ENCODE measurements at places on chromosomes 3 and 15.

DNA sequence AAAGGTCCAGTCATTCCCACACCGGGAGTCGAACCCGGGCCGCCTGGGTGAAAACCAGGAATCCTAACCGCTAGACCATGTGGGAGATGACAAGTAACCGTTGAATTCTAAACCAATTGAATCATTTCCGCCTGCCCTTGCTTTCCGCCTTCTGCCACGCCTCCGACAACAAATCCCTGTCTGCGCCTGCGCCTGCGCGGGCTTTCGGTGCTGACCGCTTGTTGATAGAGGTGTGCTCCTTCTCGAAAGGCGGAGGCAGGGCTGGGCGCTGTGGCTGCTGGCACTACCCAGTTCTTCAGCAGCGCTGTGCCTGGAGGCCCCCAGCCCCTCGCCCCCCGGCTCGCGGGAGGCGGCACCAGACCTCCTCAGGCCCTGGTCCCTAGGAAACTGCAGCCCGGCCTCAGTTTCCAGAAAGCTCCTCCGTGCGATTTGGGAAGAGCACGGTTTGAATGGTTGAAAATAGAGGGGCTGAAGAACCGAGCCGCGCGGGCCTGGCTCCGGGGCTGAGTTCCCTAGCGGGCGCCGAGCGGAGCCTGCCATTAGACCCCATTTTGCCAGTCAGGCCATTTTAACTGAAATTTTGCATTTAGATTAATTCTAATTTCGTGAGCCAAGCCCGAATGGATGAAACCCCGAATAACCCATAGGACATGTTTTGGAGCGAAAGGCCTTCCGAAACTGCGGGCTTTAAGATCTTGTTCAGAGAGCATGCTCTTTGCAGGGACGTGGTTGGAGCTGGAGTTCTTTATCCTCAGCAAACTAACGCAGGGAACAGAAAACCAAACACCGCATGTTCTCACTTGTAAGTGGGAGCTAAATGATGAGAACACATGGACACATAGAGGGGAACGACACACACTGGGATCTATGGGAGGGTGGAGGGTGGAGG is 219.3 kb upstream of the ATP10A start:
- peak; percentile 82 for DNase-seq

DNA sequence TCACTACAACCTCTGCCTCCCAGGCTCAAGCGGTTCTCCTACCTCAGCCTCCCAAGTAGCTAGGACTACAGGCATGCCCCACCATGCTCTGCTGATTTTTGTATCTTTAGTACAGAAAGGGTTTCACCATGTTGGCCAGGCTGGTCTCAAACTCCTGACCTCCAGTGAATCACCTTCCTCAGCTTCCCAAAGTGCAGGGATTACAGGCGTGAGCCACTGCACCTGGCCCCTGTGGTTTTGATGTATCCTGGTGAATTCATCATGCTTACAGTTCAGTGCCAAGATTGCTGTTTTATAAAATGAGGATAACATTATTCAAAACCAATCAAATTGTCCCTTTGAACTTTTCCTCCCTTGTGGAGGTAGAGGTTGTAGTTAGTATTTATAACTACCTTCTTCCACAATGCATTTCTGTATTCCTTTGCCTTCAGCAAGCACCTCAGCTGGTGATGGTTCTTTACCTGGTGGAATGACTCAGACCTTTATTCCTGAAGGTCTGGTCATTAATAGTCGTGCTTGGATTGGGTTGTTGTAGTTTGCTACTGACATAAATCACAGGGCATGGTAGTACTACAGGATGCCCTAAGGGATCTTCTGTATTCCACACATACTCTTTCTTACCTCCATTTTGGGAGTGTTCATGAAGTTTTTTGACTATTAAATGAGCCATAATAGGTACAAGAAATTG is 76.9 kb downstream of the UBP1 start:
- no peak for DNase-seq

DNA sequence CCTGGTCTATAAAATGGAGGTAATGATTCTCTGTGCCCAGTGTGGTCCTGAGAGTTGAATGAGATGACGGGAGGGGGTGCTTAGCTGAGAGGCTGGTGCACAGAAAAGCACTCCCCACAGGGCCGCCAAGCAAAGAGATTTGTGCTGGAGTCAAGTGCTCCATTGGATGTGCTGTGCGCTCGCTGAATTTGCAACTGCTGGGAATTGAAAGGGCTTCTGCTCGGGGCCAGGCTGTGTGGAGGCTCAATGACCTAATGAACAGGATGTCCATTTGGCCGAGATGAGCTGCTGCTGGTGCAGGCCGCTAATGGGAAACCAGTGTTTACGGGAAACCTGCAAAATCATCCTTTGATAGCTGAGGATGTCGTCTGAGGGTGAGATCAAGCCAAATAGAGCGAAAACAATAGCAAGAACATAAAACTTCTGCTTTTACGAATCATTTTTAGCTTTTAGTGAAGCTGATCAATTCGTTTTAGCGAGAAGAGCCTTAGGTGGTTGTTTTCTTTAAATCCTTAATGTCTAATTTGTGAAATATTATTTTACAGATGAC is 211.7 kb downstream of the GABRG3 start:
- DNase-seq = no peak

GRCh38 chr3:60906283-60906682 is 345.0 kb downstream of the FHIT start:
- DNase-seq = no peak

DNA sequence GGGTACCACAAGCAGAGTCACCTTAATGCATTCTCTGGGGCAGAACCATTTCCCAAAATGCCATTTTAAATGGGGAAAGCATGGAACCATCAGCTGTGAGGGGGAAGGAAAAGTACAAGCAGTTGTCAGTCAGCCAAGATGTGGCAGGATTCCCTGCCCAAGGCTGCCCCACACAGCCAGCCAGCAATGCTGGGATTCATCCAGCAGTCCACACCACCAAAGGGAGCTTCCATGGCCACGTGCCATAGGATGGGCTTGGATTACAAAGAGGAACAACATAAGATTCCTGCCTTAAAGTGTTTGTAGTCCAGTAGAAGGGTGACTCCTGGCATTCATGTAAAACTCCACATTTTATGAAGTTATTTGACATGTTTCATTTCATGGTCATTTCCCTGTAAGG is 233.3 kb downstream of the SHOX2 start:
- no peak for DNase-seq

DNA sequence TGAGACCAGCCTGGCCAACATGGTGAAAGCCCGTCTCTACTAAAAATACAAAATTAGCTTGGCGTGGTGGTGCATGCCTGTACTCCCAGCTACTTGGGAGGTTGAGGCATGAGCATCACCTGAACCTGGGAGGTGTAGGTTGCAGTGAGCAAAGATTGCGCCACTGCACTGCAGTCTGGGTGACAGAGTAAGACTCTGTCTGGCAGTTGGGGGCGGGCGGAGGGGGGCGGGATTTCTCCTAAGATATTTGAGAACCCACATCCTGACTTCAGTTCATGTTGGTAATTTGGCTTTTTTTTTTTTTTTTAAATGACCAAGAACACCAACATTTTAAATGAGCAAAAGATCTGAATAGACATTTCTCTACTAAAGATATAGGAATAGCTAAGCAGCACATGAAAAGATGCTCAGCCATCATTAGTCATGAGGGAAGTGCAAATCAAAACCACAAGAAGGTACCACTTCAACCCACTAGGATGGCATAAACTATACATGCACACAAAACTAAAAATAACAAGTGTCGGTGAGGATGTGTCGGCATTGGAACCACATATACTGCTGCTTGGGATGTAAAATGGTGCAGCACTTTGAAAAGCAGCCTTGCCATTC is 75.6 kb upstream of the LMOD3 start:
- DNase-seq = no peak

GRCh38 chr15:96347181-96348111 is 16.9 kb downstream of the NR2F2 start:
- DNase-seq = no peak

DNA sequence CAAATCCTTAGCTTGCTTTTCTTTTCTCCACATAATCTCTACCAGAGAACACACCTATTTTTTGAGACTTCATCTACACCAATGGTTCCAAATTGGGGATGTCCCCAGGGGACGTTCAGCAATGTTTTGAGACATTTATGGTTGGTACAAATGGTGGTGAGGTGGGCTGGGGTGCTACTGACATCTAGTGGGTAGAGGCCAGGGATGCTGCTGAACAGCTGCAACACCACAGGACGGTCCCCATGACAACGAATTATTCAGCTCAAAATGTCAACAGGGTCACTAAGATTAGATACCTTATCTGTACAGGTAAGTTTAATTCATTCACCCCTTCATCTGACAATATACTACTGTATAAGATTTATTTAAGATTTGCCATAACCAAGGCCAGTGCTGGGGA is 14.4 kb downstream of the GK5 start:
- no peak for DNase-seq

Data from pulmonary artery endothelial cell (primary cell).